Mesangial cell (primary cell): ENCODE measurements at places on chromosomes 13 and 19. TPM values are rescaled to one million over a fixed set of nuclear protein-coding genes. Genes with fewer than 3 reads are reported as not detected.

The SLC25A42 gene
- 3.4 and 7.5 TPM in 2 replicates for total RNA-seq

The PSG2 gene
- not detected in 2 replicates for total RNA-seq

The LHB gene
- total RNA-seq: 0.49 and 0.76 TPM in 2 replicates

The RFPL4AL1 gene
- total RNA-seq: not detected in 2 replicates

The SLC17A7 gene
- total RNA-seq: under 0.01 TPM in 2 replicates

The ZNF850 gene
- 1.6 and 2.6 TPM in 2 replicates for total RNA-seq

The DCT gene
- under 0.01 and 0.25 TPM in 2 replicates for total RNA-seq

The TSSK6 gene
- total RNA-seq: 1.6 and 2.3 TPM in 2 replicates

The BEST2 gene
- 0.38 TPM in 1 of 2 replicates, not detected in the other for total RNA-seq

The PAF1 gene
- total RNA-seq: 39.7 and 61.4 TPM in 2 replicates

The ATP8B3 gene
- total RNA-seq: 5.4 and 5.6 TPM in 2 replicates

The KCNN4 gene
- 0.81 and 3.0 TPM in 2 replicates for total RNA-seq

The NPHS1 gene
- 0.13 TPM in 1 of 2 replicates, not detected in the other for total RNA-seq

The ZNF835 gene
- total RNA-seq: 0.65 and 1.3 TPM in 2 replicates

The MYH14 gene
- total RNA-seq: 0.81 and 0.89 TPM in 2 replicates

The KLK3 gene
- not detected in 2 replicates for total RNA-seq

The ZNF534 gene
- not detected in 2 replicates for total RNA-seq

The MRPS31 gene
- total RNA-seq: 8.6 and 15.0 TPM in 2 replicates

The ZNF737 gene
- 8.7 and 9.3 TPM in 2 replicates for total RNA-seq

The SHFL gene
- total RNA-seq: 7.5 and 21.2 TPM in 2 replicates

The KLK10 gene
- total RNA-seq: 1.5 TPM in 1 of 2 replicates, not detected in the other

The FARP1 gene
- total RNA-seq: 75.4 and 103 TPM in 2 replicates

The RBM26 gene
- total RNA-seq: 10.6 and 14.2 TPM in 2 replicates

The SIGLEC5 gene
- not detected in 2 replicates for total RNA-seq

The NAPSA gene
- 0.65 and 0.76 TPM in 2 replicates for total RNA-seq

The ATP4B gene
- total RNA-seq: not detected in 2 replicates

The PCDH8 gene
- total RNA-seq: not detected in 2 replicates

The KLF1 gene
- total RNA-seq: not detected in 2 replicates

The GRIN2D gene
- 0.49 and 1.3 TPM in 2 replicates for total RNA-seq

The C19orf85 gene
- total RNA-seq: not detected in 2 replicates

The SHISA2 gene
- total RNA-seq: 88.2 and 119 TPM in 2 replicates

The STX10 gene
- total RNA-seq: 79.7 and 95.2 TPM in 2 replicates

The C13orf42 gene
- total RNA-seq: not detected in 2 replicates

The NXNL1 gene
- total RNA-seq: not detected in 2 replicates

The DAND5 gene
- total RNA-seq: 0.16 TPM in 1 of 2 replicates, not detected in the other

The SSC5D gene
- total RNA-seq: 0.81 and 34.0 TPM in 2 replicates

The LILRB5 gene
- total RNA-seq: not detected in 2 replicates

The KASH5 gene
- not detected in 2 replicates for total RNA-seq

The DIRAS1 gene
- total RNA-seq: 2.3 and 7.2 TPM in 2 replicates

The IRGC gene
- total RNA-seq: not detected in 2 replicates

The NLRP7 gene
- not detected in 2 replicates for total RNA-seq

The KLK5 gene
- not detected in 2 replicates for total RNA-seq

The C5AR2 gene
- total RNA-seq: not detected in 2 replicates

The CEACAM21 gene
- not detected in 2 replicates for total RNA-seq

The NANOS3 gene
- total RNA-seq: 0.63 TPM in 1 of 2 replicates, not detected in the other

The BICRA gene
- total RNA-seq: 6.1 and 6.4 TPM in 2 replicates
